NCI-H187 (cell line): ENCODE measurements at places on chromosomes 6 and 20.

DNA sequence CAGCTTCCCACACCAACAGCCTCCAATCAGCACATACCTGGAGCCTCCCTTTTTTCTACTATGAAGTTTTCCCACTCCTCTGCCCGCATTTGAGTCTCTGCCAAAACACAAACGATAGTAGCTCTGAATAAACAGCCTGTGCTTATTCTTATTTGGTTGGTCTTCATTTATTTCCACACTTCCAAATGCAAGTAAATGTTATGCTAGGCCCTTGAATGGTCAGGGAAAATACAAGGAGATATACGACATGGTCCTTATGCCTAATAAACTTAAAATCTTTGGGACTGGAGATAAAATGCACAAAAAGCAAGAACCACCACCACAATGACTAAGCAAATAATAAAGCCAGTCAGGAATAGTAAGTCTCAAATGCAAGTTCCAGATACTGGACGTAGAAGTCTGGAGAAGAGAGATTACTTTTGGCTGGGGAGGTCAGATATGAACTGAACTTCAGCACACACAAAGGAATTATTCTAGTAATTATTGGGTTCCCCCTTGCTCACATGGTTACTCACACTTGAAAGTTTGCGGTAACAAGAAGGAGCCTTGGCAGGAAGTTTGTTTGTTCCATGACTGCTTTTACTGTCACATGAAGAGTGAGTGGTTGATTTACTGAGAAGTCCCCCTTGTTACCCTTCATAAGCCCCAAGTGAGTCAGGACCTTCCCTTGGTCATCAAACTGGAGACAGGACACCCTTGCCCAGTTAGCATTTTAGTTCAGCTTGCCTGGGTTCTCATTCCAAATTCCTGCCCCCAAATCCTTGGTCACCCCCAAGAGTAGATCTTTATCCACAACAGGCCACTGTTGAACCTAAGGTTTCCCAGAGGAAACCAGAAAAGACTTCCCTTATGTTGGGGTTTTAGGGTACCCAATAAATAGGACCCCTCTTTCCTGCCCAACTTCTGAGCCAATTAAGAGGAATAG lies 511.2 kb upstream of the JARID2 start:
- DNase-seq: no peak

DNA sequence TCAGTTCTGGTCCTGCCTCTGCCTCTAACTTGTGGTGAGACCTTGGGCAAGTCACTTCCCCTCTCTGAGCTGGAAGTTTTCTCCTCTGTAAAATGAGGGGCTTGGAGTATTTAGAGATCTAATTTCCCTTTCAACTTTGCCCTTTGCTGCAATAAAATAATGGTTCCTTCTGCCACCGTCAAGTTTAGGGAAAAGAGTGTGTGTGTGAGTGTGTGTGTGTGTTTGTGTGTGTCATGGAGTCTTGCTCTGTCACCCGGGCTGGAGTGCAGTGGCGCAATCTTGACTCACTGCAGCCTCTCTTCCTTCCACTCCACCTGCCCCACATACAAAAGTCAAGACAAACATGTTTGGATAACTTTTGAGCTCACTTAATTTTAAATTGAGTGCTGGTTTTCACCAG lies 39.2 kb upstream of the PIM1 start:
- DNase-seq: no peak

DNA sequence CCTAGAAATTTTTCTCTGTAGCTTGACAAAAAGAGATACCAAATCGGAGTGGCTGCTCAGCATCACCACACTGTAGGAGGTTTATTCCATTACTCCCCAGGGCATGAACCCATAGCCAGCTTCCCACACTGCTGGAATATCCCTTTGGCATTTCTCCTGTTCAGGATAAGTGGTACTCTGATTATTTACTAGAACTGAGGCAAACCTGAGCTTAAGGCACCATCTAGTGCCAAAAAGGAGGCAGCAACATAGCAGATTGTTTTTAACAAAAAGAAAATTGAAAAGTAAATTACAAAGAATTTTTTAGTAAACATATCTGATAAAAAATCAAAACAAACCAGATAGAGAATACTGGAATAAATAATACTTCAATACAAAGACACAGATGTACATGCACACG lies 181.7 kb downstream of the WDR27 start:
- DNase-seq: no peak

DNA sequence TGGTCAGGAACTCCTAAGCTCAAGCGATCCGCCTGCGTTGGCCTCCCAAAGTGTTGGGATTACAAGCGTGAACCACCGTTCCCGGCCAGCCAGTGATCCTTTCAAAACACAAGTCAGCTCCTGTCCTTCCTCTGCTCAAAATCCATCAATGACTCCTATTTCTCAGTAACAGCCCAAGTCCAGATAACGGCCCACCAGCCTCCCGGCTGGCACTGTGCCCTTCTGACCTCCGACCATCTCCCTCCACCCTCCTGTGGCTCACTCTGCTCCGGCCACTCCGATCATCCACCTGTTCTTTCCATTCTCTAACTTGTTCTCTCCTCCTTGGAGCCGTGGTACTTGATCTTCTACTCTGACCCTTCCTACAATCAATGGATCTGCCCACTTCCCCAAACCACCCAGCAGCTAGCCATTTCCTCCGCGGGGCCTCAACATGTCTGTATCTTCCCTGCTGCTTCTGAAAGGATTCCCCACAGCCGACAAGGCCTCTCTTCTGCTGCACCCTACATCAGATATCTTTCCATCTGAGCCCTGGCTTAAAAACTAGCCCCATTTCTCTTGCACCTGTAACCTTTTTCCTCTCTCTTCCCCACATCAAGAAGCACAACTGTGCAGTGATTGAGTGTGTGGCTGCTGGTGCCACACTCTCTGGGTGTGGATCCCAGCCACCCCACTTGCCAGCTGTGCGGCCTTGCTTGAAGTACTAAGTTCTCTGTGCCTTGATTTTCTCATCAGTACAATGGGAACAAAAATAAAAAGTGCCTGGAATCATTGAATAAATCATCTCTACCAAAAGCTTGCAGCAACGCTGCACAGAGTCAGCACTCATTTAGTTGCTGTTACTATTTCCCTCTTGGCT lies 6.1 kb upstream of the ZMYND8 start:
- DNase-seq: no peak

DNA sequence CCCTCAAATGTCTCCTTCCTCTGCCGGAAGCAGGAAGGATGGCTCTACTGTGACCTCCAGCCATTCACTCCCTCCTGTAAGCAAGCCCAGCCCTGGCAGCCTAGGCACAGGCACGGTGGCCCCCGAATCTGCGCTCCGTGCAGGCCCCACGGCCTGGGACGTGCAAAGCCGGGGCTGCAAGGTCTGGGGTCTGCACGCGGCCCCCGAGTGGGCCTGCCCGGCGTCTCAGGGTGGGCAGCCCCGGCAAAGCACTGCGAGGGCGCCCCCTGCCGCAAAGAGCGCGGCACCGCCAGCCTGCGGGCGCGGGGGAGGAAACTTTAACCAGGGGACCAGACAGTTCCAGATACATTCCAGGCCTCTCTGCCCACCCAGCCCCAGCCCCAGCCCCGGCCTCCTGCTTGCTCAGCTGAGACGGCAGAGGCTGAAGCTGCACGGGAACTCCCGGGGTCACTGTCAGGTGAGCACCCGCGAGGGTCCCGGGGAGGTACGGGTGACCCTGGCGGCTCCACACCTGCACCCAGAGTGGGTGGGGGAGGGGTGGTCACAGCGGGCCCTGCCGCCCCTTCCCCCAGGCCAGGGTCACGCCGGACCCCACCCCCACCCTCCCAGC lies 98.8 kb downstream of the ASXL1 start:
- no peak for DNase-seq

DNA sequence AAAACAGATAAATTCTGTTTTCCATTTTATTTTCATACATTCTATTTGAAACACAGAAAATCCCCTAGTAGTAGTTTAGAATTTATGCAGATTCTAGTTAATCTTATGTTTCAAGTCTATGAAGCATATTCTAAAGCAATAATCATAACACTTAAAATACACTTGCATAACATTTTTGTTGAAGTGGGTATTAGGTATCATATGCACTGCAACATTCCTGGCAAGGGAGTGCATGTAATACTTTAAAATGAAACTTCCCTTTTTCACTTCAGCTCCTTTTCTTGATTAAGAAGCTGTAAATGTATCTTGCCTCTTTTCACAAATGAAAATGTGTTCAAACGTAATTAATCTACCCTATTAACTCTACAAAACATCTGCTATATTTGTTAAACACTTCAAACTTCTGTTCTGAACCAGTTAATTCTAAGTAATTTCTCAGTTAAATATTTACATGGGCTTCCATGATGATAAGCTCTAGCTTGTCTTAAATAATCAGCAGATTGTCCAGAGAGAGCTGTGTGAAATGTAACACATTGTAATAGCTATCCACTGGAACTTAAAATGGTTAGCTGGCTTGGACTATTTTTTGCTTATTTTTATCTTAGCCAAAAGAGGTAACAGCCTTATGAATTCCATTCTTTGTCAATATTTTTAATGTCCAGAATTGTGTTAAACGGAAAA lies 192.8 kb downstream of the COL19A1 start:
- DNase-seq: no peak

DNA sequence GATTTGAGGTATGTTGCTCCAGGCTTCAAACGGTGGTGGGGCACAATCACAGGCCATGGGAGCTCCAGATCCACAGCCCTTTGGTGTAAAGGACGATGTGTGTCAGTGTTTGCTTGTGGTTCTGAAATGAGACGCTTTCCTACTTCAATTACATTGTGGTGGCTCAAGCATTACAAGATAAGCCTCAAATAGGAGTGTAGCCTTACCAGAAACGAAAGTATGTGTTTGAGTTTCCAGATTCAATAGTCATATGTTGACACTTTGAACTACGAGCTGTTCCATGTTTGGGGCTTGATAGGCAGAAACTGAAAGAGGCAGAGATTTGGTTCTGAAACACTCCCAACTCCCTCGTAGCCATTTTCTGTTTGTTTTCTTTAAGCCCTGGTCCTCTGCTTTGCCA lies 187.1 kb downstream of the MYLK4 start:
- no peak for DNase-seq

DNA sequence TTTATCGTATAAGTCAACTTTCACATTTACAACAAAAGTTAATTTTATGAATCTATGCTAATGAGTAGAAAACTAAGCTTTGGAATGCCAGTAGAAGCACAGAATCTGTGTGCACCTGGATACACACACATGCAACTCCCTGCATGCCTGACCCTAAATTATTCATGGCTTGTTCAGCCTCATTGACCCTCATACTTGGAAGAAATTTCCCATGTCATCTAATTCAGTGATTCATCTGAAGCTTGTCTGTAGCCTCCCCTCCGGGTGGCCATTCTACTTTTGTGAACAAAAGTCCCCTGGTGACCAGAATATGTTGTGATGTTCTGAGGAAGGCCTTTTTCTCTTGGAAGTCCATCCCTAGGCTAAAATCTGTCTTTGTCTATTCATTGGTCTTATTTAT lies 1078.4 kb downstream of the KIF16B start:
- DNase-seq: no peak

DNA sequence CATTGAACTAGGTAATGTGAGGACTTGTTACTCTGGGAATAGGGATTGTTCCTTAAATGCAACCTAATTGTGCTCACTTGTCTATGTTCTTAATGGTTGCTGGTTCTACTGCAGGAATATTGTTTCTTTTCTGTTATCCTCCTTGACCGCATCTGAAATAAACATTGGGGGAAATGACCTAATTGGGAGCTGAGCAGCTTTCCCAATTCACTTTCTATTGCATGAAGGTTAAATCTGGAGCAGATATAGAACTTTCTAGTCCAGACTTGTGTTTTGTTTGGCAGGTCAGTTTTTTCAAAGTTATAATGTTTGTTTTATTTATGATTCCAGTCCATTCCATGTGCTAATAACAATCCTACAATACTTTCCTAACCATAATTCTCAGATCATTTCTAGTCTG lies 981.0 kb upstream of the CITED2 start:
- no peak for DNase-seq

GRCh38 chr6:137542713-137543112 lies 48.5 kb upstream of the OLIG3 start:
- no peak for DNase-seq

DNA sequence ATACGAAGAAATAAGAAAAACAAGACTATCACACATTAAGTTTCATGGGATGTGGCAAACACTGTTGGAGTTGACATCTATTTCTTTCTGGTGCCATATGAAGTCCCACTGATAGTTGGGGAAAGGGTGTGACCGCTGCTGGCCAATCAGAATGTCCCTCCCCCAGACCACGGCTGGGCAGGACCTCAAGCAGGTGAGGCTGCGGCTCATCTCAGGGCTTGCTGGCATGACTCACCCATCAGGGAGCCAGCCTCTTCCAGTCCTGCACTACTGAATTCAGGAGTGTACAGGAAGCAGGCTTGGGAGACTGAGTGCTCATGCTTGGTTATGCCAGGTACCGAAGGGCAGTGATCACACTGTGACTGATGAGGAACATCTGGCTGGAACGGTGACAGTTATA lies 18.9 kb downstream of the PREP start:
- no peak for DNase-seq

GRCh38 chr6:105886814-105887544 lies 199.2 kb upstream of the PRDM1 start:
- no peak for DNase-seq

DNA sequence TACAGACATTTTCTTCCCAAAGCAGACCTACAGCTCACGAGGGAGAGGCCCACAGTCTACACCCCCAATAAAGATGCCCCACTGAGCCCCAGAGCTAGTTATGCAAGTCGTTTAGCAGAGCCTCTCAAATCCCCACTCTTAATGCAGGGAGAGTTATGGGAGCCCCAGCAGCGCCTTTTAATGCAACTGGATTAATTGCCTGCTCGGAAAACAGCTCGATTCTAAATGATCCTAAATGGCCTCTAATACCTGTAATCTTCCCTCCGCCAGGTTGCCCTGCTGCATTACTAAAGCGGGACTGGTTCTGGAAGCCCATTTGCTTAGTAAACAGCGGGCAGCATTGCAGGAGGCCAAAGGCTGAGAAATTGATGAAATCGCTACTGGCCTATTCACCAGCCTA lies 656.9 kb downstream of the PTPRT start:
- no peak for DNase-seq

GRCh38 chr6:55474382-55474781 lies 104.6 kb downstream of the HMGCLL1 start:
- DNase-seq: no peak

DNA sequence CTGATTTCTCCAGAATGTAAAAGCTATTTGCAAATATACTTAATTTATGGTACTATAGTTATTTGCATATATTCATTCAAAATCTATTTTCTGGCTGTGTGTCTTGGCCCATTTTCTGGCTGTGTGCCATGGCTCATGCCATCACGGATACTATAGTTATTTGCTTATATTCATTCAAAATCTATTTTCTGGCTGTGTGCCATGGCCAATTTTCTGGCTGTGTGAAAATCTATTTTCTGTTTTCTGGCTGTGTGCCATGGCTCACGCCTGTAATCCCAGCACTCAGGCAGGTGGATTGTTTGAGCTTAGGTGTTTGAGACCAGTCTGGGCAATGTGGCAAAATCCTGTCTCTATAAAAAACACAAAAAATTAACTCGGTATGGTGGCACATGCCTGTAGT lies 28.9 kb upstream of the RIPK1 start:
- DNase-seq: no peak
